ENCODE measurements at places on chromosomes 2 and 18. TPM values are rescaled to one million over a fixed set of nuclear protein-coding genes. Genes with fewer than 3 reads are reported as not detected.

The ATP8B1 gene
- 3.0 TPM for polyA plus RNA-seq

The GKN2 gene
- polyA plus RNA-seq, result not detected

DNA sequence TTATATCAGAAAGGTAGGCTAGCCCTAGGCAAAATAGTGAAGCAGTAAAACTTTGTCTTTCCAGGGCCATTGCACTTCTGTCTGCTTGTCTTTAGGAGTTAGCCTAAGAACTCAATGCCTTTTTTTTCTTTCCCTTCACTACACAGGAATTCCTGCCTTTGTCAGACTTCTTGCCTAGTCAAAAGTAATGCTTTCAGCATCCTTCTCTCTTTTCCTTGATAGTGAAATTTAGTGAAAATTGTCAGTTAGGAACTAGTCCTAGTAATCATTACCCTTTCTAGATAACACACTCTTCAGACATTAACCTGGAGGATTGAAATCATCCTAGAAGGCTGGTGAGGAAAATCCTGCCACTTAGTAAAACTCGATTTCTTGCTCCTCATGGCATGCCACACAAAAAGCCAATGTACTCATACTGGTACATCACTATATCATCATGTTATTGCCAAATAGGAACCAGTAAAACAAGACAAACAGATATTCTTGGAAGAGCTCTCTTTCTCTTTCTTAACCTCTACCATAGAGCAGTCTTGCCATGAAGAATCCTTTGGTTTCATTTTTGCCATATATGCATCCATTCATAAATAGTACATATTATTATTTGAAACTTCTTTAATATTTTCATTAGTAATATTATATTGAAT is 320.5 kb downstream of the CTNNA2 start:
- DNase-seq, result no peak
- no peaks in the 10 kb centered on the region for H3K36me3 ChIP-seq
- H3K4me3 ChIP-seq, result no peak overlapping the region
- H3K27me3 ChIP-seq, result no peaks in the 10 kb centered on the region

The POMC gene
- 17.9 TPM for polyA plus RNA-seq

The GALR1 gene
- 0.11 TPM for polyA plus RNA-seq

The CSRNP3 gene
- 3.0 TPM for polyA plus RNA-seq

- no peaks in the 10 kb centered on the region for H3K4me1 ChIP-seq
- H3K27me3 ChIP-seq, result no peaks in the 10 kb centered on the region
- no peak overlapping the region for H3K4me3 ChIP-seq
- DNase-seq, result no peak
- no peaks in the 10 kb centered on the region for H3K36me3 ChIP-seq
Observed at GRCh38 chr2:231720987-231721966, 13.0 kb downstream of the PTMA start.

DNA sequence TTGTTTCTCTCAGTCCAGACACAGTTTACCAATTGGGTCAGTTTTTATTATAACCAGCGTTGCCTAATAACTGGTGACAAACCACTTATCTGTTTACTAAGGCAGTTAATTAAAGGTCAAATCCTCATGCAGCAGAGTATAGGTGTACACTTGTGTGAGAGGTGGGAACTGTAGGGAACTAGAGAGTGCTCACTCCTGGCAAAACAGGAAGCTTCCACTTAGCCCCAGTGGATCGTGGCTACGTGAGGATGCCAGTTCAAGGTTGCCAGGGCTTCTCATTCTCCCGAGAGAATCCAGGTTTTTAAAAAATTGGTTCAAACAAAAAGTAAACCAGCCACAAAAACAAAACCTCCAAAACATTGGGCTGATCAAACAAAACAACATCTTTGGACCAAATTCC is 8.1 kb downstream of the CYBRD1 start:
- H3K27ac ChIP-seq, result no peak overlapping the region
- H3K4me3 ChIP-seq, result no peak overlapping the region
- peaks cover 2% of the 10 kb centered on the region for H3K4me1 ChIP-seq
- no peak for DNase-seq

- no peaks in the 10 kb centered on the region for H3K27me3 ChIP-seq
- no peaks in the 10 kb centered on the region for H3K4me1 ChIP-seq
- H3K27ac ChIP-seq, result no peak overlapping the region
- no peak for DNase-seq
Observed at GRCh38 chr2:241516520-241516965, 8.2 kb upstream of the STK25 start.

GRCh38 chr18:44051026-44051425 is 629.7 kb upstream of the SETBP1 start:
- DNase-seq, result no peak
- H3K4me3 ChIP-seq, result no peak overlapping the region
- H3K27ac ChIP-seq, result no peak overlapping the region
- no peaks in the 10 kb centered on the region for H3K36me3 ChIP-seq
- H3K4me1 ChIP-seq, result no peaks in the 10 kb centered on the region
- H3K27me3 ChIP-seq, result no peaks in the 10 kb centered on the region

The FEV gene
- polyA plus RNA-seq, result not detected

DNA sequence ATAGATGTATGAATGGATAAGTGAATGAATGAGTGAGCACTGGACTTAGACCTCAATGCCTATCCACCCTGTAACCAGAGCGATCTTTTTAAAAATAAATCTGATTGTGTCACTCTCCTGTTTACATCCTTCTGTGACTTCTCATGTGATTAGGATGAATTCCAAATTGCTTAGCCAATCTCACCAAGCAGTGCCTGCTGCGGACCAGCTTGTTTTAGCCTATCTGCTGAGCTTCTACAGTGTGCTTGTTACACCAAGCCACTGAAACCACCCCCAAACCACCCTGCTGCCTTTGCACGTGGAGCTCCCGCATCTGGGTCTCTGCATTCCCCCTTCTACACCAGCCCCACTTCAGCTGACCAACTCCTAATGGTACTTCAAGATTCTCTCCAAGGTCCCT is 265.4 kb downstream of the EN1 start:
- no peak overlapping the region for H3K27ac ChIP-seq
- DNase-seq, result no peak
- no peaks in the 10 kb centered on the region for H3K4me1 ChIP-seq
